Central memory CD8-positive, alpha-beta T cell (primary cell): ENCODE measurements at places on chromosomes 7 and 10.

GRCh38 chr10:110919971-110920881, 822 bp downstream of the SHOC2 start:
- H3K27ac ChIP-seq, result peak overlapping the region; percentile 95
- no peak for DNase-seq
- no peaks in the 10 kb centered on the region for H3K27me3 ChIP-seq
- peak overlapping the region; percentile 95 for H3K4me3 ChIP-seq
- peaks cover 23% of the 10 kb centered on the region for H3K36me3 ChIP-seq

DNA sequence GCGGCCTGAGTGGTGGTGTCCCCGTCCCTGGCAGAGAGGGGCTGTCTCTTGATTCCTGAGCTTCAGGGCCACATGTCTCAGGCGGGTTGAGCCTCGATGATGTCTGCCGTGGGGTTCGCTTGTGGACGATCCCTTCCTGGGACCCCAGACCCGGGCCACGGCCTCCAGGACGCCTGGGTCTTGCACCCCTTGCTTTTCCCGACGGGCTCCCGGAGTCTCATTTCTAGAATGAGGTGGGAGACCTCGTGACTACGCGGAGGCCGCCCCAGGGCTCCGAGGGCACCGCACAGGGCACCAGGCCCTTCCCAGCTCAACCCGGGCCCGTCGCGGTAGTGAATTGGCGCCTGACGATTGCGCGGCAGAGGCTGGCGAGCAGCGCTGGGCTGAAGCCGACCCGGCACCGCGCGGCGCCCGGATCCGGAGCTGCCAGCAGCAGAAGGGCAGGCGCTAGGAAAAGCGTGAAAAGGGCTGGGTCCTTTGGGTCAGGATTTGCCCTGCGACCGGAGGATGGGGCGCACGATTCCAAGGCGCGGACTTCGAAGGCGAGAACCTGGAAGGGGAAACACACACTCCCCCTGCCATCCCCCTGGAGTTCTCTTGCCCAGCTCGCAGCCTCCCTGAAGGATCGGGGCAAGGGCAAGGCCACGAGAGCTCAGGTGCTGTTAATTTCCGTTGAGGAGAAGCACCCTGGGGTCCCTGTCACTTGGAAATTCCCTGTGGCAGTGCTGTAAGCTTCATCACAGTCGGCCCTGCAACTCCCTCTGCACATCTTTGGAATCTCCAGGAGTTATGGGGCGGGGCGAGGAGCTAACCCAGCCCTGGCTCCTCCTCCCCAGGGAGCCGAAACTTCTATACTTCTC, 15.5 kb downstream of the TLX1 start:
- H3K27me3 ChIP-seq, result peaks cover 99% of the 10 kb centered on the region
- no peak overlapping the region for H3K27ac ChIP-seq
- no peak overlapping the region for H3K4me3 ChIP-seq
- no peak for DNase-seq
- no peaks in the 10 kb centered on the region for H3K4me1 ChIP-seq

GRCh38 chr7:17844022-17844421, 96.3 kb downstream of the SNX13 start:
- peak overlapping the region; percentile 7 for H3K27ac ChIP-seq
- H3K4me1 ChIP-seq, result peaks cover 27% of the 10 kb centered on the region
- no peaks in the 10 kb centered on the region for H3K27me3 ChIP-seq
- peaks cover 15% of the 10 kb centered on the region for H3K36me3 ChIP-seq
- DNase-seq, result no peak
- H3K4me3 ChIP-seq, result no peak overlapping the region

DNA sequence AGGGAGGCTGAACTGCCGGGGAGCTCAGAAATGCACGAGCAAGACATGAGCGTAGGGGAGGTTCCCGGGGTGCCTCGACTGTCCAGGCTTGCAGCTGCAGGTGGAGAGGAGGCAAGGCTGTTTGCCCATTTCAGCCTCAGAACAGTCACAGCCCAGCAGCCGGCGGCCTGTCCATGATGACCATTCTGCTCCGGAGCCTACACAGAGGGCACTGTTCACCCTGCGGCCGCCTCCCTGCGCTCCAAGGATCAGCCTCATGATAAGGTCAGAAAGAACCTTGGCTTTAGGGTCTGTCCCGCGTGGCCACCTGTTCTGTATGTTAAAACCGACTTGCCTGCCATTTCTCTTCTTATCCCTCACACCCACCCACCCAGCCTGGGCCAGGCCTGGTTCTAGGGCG, 21.9 kb upstream of the CFAP46 start:
- peaks cover 6% of the 10 kb centered on the region for H3K36me3 ChIP-seq
- no peak overlapping the region for H3K27ac ChIP-seq
- peaks cover 10% of the 10 kb centered on the region for H3K27me3 ChIP-seq

GRCh38 chr7:47473499-47474210, 108.3 kb downstream of the TNS3 start:
- DNase-seq, result no peak
- no peaks in the 10 kb centered on the region for H3K36me3 ChIP-seq
- no peak overlapping the region for H3K4me3 ChIP-seq
- H3K27me3 ChIP-seq, result no peaks in the 10 kb centered on the region
- H3K27ac ChIP-seq, result no peak overlapping the region
- H3K4me1 ChIP-seq, result no peaks in the 10 kb centered on the region

DNA sequence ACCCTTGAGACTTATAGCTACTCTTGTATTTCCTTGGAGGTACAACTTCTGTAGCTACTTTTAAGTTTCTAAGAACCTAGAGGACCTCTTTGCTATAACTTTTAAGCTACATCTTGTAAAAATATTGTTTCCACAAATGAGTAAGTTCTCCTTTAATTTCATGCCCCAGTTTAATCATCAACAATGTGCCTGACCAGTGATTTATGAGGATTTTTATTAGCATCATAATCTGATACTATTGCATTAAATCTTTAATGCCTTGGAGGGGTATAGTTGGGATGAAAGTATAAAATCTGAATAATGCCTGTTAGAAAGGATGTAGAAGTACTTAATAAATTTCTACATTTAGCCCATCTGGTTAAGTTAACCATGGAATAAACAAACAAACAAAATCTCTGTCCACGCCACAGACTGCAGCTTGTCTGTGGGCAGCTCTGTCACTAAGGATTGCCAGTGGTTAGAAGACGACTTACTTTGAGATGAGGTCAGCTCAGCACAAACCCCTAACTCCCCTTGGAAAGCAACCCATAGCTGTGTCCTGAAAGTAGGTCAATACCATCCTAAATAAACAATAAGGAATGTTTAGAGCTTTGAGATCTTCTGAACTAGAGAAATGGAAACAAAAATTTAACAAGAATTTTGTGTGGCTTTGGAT, 18.3 kb downstream of the UBE2D1 start:
- no peak for DNase-seq
- H3K4me1 ChIP-seq, result peaks cover 32% of the 10 kb centered on the region
- no peaks in the 10 kb centered on the region for H3K27me3 ChIP-seq
- H3K27ac ChIP-seq, result no peak overlapping the region

GRCh38 chr7:5692112-5692844, 89.2 kb downstream of the RNF216 start:
- H3K36me3 ChIP-seq, result peaks cover 18% of the 10 kb centered on the region
- H3K4me1 ChIP-seq, result peaks cover 72% of the 10 kb centered on the region
- H3K4me3 ChIP-seq, result peak overlapping the region; percentile 77
- H3K27ac ChIP-seq, result no peak overlapping the region
- H3K27me3 ChIP-seq, result no peaks in the 10 kb centered on the region

DNA sequence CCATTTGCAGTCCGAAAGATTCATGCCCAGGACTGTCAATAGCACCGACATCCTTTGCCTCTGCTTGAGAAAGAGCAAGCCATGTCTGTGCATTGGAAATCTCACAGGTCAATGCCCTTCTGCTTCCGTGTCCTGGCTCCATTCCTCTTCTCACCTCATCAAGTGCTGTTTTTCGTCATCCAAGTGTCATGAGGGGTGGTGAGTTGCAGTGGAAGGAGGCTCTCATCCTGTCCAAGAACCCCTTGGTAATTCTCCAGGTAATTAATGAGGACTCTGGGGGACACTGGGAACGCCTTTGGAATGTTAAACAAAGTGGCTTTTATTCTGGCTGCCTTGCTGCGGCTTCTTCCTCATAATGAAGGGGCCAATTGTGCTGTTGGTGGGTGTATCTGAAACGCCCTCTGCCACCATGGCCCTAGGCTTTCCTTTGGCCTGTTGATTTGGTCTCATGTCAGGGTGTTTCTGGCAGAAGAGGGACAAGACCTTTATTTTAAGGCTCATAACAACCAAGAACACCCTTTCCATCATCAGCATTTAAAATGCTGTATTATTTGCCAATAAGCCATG, 57.7 kb downstream of the PPP1R3C start:
- no peak overlapping the region for H3K4me3 ChIP-seq
- peaks cover 4% of the 10 kb centered on the region for H3K4me1 ChIP-seq
- H3K27me3 ChIP-seq, result peaks cover 9% of the 10 kb centered on the region
- no peak for DNase-seq
- H3K27ac ChIP-seq, result no peak overlapping the region

DNA sequence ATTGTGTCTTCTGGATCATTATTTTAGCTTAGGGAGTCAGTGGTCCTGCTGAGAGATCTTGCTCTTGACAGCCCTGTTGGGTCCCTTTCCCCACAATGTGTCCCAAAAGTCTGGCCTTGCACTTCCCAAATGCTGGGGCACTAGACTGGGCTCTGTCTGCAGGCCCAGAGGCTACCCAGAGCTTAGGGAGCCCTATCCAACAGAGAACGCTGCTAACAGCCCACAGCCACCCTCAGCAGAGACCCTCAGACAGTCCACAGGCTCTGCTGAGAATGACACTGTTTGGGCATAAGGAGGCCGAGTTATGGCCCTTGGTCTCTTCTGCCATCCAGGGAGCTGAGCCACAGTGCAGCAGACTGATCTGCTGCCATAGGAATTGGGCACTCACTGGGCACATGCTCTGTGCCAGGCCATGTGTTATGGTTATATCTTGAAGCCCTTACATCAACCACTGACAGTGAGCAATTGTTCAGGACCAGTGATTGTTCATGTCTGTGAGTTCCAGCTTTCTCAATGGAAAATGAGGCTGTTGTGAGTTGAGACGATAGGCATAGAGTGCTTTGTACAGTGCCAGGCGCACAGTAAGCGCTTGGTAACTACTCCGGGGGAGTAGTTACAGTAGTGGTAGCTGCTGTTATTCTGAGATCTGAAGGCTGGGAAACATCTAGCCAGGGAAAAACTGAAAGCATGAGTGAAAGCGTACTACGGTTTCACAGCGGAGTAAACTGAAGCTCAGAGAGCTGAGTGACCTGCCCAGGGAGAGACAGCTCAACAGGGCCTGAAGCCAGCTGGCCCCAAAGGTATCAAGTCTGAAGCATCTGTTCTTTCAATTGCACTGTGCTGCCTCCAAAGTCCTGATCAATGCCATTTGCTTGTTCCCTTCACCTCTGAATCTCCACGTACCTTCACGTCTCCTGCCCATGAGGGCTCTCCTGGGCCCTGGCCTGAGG, 77.6 kb upstream of the PRLHR start:
- H3K27ac ChIP-seq, result peak overlapping the region; percentile 39
- DNase-seq, result no peak
- H3K4me1 ChIP-seq, result peaks cover 11% of the 10 kb centered on the region
- H3K27me3 ChIP-seq, result no peaks in the 10 kb centered on the region
